ENCODE measurements at places on chromosomes 5 and 9. TPM values are rescaled to one million over a fixed set of nuclear protein-coding genes. Genes with fewer than 3 reads are reported as not detected.

DNA sequence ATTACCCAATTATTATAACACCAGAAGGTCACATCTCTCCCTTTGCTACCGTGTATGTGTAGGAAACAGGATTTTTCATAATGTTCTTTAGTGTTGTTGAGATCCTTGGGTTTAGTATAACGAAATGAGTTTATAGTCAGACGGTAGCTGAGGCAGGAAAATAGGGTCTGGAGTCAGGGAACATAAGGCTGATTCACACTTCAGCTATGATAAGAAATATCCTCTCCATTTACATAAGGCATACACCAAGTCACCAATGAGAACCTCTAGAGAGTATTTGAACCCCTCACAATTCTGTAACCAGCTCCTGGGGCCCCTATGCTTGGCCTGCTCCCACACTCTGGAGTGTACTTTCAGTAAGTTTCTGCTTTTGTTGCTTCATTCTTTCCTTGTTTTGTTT, 58.9 kb upstream of the ANKH start:
- no peak for DNase-seq

Gene MYOT
- not detected for total RNA-seq

- no peak for DNase-seq
These were observed 112.1 kb upstream of the LMX1B start for GRCh38 chr9:126501383-126502331.

GRCh38 chr5:77015938-77016569, 14.2 kb upstream of the AGGF1 start:
- DNase-seq, result peak; percentile 57

Gene MED7
- 13.2 TPM for total RNA-seq

- no peak for DNase-seq
These were observed 113.8 kb downstream of the MEF2C start for GRCh38 chr5:88769165-88769564.

Gene C1QTNF2
- 0.33 TPM for total RNA-seq

DNA sequence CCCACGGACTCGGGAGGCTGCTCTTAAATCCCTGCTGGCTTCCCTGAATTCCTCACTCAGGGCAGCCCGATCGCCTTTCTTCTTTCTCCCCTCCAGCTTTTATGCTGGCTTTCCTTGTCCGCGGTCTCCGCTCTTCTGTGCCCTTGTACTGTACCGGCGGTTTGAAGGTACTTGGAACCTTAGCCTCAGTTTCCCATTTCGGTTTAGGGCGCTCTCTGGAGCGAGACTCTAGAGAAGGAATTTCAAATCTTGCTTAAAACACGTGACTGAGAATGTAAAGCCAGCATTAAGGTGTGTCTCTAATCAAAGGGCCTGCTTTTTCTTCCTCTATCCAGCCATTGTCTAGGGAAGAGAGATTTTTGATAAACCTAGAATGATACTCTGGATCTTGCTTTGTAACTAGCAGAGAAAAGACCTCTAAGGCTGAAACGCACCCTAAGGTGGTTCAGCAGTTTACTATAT, 650 bp downstream of the GPR107 start:
- no peak for DNase-seq

DNA sequence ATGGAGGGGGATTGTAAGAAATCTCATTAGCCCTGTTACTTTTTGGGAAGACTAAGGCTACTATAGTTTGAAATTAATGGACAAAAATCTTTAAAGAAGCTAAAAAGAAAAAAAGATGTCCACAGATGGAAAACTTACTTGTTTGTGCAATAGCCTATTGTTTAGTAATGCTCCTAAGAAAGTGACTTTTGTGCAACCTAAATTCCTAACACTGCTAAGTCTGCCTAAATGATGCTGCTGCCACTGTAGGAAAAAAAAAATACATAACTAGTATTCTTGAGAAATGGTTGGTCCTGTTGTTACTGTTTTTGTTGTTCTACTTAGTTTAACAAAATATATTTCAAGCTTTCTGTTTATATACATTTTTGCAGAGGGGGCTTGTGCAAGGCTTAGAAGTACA, 108.2 kb upstream of the NR3C1 start:
- DNase-seq, result no peak

Gene PCDHB4
- total RNA-seq, result not detected

Gene FAM221B
- total RNA-seq, result not detected

Gene RFX3
- 1.4 TPM for total RNA-seq

Gene PCDHA4
- total RNA-seq, result 0.07 TPM

- peak; percentile 40 for DNase-seq
These were observed 250.4 kb upstream of the CHD1 start for GRCh38 chr5:99179206-99179605.

DNA sequence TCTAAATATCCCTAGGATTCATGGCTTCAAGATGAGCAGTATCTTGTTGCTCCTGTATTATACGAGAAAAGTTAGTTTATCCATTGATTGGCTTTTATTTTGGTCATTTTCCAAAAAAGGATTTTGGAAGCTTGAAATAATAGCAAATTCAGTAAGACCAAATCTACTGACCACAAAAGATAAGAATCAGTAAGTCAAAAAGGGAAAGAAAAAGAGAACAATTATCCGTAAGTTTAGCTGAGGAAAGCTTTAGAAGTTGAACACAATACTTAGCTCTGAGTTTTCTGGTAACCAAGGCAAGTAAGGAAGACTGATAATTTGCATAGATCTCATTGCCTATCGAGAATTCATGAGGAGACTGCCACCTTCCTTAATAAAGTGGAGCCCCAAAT, 9.1 kb downstream of the TGFBR1 start:
- no peak for DNase-seq

DNA sequence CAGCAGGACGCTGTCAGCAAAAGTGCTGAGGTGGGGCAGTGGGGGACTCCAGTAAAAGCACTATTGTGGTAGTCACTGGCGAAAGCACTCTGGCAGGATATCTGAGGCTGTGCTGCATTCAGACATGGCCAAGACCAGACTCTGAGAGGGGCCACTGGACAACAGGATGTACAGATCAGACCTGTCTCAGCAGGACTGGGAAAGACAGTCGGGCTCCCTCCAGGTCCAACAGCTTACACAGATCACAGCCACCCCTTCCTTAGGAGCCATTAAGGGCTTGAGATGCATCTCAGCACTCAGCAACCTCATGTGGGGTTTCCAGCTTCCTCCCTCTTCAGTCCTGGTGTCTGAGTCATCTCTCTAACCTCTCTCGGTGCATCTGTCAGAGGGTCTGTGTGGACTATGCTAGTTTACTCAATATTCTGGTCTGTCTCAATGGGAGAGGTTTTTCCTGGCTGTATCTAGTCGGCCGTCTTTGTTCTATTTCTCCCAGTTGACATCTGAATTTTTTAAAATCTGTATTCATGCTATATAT, 154.5 kb downstream of the CWC27 start:
- DNase-seq, result peak; percentile 71

DNA sequence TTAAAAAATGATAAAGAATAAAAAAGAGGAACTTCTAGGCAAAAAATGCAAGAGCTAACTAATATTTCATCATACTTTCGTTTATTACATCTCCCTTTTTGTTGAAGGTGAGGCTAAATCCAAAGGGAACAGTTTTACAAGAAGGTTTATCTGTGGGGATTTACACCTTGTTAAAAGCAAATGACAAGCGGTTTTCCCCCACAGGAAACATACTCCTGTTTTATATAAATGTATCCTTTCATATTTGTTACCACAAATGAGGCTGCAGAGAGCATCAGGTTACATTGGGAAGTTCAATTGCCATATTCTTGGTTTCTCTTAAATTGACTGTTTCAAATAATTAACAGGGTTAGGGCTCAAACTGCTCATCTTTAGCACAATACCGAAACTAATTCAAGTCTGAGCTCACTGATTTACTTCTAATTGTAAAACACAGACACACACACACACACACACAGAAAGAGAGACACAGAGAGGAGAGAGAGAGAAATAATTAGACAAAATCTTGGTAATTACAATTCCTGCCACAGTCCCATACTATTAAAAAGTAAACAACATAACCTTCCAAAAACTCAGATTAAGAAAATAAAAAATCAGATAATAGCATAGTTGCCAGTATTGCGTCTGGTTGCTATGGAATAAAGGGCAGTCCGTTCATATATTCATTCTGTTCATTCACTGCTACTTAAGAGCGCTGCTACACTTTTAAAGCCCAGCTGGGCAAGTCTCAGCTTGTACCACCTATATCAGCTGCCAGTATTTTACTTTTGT, 17.1 kb downstream of the RFX3 start:
- DNase-seq, result no peak

Gene TAF11L10
- not detected for total RNA-seq

Gene DAB2
- total RNA-seq, result 8.8 TPM

Gene TTC39B
- total RNA-seq, result 1.6 TPM

Gene C5orf58
- total RNA-seq, result 2.4 TPM

GRCh38 chr9:113611461-113612215, 148.1 kb downstream of the RGS3 start:
- no peak for DNase-seq

DNA sequence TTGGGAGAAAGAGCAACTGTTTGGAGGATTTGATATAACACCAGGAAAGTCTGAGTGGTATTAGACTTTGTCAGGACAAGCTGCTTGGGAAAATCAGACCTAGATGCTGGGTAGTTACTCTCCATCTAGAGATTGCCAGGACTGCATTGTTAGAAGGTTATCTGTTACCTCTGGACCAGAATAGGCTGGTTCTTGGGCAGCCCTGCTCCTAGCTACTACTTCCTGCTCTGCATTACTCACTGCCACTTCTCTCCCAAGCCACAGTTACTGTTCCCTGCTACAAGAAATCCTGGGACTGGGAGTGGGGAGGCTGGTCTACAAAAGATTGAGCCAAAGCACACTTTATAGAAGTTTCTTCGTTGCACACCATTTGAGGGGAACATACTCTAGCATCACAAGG, 95.5 kb upstream of the KCNN2 start:
- peak; percentile 45 for DNase-seq

- no peak for DNase-seq
These were observed 271.8 kb downstream of the SMARCA2 start for GRCh38 chr9:2286825-2287455.

DNA sequence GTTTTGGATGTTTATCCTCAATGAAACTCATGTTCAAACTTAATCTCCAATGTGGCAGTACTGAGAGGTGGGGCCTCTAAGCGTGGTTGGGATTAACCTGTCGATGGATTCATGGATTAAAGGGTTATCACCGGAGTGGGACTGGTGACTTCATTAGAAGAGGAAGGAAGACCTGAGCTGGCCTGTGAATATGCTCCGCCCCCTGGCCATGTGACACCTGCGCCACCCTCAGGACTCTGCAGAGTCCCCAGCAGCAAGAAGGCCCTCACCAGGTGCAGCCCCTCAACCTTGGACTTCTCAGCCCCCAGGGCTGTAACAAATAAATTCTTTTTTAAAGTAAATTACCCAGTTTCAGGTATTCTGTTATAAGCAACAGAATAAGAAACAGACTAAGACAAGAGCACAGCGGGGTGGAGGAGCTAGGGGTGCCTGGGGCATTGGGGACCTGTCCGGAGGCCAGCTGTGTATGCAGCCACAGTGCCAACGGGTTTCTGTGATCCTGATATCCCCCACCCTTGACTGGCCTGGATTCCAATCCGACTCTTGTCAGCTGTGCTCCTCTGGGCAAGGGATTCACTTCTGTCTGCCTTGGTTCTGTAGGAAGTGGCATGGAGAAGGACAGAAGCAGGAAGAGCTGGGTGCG, 3.2 kb upstream of the MAPK9 start:
- no peak for DNase-seq

Gene IL5
- total RNA-seq, result not detected

Gene PRRX2
- not detected for total RNA-seq

Gene CXCL14
- total RNA-seq, result not detected

Gene LCN15
- not detected for total RNA-seq

DNA sequence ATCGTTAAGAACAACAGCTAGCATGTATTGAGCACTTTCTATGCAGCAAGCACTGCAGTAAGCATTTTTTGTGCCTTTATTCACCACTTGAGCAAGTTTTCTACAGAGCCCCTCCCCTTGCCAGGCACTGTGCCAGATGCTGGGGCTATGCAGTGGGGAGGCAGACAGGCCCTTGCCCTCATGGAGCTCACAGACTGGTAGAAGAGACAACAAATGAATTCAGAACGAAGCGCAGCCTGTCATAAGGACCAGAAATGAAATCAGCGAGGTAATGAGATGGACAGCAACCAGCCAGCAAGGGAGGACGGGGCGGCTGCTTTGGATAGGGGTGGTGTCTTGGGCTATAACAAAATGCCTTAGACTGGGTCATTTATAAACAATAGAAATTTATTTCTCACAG, 68.8 kb downstream of the C9orf50 start:
- DNase-seq, result no peak

Gene NPR3
- 0.29 TPM for total RNA-seq

Gene SV2C
- total RNA-seq, result not detected

Gene RASEF
- 0.14 TPM for total RNA-seq

DNA sequence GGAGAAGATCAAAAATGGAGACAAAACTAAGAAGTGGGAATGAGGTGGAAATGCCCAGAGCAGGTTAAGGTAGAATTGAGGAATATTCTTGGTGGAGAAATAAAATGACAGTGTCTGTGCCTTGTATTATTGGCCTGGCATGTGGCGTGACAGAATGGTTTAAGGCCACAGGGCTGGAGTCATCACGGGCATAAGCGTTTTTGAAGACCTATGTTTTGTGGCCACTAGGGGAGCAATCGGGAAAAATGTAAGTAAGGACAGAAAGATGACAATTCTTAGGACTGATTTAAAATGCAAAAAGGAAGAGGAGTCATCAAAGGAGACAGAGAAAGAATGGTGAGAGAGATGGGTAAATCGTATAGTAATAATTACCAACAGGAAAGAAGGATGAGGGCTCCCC, 72.2 kb upstream of the EPB41L4A start:
- DNase-seq, result peak; percentile 14

Gene SH3GL2
- not detected for total RNA-seq

DNA sequence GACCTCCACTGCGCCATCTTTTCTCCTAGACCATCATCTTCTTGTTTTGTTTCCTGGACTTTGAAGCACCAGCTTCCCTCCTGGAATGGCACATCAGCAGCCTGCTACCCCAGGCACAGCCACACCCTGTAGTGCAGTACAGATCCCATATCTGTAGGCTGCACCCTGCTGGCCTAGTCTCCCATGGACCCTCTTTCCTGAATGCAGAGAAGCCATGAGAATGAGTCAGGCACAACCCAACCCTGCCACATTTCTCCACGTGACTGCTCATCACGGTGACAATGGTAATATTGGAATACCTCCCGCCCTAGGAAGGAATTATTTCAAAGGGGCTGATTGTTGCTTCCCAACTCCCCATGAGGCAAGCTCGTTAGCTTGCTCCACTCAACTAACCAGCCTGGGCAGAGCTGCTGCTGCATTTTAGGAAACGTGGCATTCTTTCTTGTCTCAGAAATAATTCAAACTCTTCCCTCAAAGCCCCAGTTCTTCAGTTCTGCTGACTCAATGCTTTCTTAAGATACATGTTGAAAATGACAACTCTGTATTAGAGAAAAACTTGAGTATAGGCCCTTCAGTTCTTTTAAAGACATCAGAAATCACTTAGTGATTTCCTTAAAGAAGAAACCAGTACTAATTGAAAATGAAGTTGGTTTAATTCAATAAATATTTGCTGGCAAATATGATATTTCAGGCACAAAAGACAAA, 328.1 kb downstream of the MLLT3 start:
- peak; percentile 45 for DNase-seq

DNA sequence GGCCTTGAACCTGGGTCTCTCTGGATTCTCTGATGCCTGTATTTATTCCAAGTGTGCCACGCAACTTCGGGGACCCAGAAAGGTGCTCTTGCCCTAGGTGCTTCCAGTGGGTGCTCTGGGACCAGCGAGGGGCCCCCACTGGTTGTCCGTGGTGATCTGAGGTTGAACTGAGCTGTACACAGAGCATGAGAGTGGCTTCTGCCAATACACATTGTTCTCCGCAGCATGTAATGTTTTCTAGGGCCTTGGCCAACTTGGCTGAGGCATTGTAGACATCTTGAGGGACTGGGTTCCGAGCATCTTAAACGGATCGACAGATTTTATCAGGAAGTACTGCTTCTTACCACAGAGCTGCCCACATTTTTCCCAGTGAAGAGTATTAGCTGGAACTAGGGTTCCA, 117.9 kb downstream of the MTX3 start:
- DNase-seq, result no peak

Gene SPATA31A3
- not detected for total RNA-seq
